ENCODE measurements at places on chromosomes 1 and 21.

- DNase-seq: no peak
These were observed 2.5 kb upstream of the AQP10 start for GRCh38 chr1:154318386-154318785.

DNA sequence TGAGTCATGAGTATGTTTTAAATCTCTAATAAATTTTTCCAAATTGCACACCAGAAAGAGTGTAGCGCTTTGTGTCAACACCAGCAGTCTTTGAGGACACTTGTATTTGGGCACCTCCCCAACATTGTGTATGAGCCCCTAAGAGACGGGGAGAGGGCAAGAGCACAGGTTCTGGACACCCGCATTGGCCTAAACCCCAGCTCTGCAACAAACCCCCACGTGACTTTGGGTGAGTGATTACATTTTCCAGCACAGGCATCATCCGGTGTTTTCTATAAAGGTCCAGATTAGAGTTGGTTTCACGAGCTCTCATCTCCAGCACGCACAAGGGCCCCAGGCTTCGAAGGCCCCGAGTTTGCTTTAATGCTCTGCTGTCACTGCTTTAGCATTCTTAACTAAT lies 66.3 kb upstream of the SLC45A1 start:
- DNase-seq: no peak

DNA sequence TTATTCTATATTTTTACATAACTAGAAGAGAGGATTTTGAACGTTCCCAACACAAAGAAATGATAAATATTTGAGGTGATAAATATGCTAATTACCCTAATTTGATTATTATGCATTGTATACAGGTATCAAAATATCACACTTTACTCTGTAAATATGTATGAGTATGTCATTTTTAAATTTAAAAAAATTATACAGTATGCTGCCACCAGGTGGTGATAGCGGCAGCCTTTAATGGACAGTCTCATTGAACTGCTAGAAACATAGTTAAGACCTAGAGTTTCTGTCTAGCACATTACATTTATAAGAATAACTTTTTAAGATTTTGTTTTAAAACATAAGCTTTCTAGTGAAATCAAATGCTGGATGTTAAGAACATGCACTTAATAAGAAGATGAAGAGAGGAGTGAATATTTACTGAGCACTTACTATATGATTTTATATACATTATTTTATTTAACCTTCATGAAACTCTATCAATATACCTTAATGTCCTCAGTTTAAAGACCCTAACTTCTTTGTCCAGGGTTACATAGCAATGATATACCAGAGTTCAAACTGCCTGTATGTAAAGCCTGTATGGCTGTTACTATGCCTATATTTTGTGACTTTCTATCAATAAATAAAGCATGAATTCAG lies 207.1 kb downstream of the NUF2 start:
- DNase-seq: peak; percentile 19

DNA sequence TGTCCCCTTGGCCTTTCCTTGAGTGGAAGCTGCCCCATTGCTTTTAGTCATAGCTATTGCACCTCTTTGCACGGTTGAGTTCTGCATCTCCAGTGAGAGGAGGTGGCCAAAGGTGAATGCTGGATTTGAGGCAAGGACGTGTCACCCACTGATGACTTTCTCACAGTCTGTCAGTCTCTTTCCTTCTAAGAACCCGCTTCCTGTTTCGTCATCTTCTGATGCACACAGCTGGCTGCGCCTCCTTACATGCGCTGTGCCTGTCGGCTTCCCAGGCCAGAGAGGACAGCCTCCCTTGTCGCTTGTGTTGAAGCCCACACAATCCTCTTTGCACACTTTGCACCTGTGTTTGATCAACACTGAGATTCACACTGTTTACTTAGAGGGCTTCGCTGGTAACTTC lies 41.8 kb upstream of the PWP2 start:
- no peak for DNase-seq

DNA sequence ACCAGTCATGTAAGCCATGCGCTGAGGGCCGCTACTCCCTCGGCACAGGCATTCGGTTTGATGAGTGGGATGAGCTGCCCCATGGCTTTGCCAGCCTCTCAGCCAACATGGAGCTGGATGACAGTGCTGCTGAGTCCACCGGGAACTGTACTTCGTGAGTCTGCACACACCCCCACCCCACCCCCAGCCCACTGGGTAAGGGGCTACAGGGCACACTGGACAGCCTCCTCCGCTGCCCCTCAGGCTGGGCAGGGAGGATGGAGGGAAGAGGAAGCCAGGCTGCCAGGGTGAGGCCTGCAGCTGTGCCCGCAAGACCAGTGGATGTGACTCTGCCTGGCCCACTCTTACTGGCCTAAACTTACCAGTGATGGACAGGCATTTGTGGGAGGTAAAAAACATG lies 49.2 kb upstream of the SARS1 start:
- DNase-seq: no peak

GRCh38 chr1:221961532-221962292 lies 219.8 kb upstream of the DUSP10 start:
- DNase-seq: peak; percentile 92

- DNase-seq: no peak
These were observed 1.2 kb upstream of the LUZP1 start for GRCh38 chr1:23169727-23170335.

- peak; percentile 64 for DNase-seq
These were observed 4.3 kb downstream of the RUSC1 start for GRCh38 chr1:155324717-155325602.

- no peak for DNase-seq
These were observed 77.4 kb downstream of the FOXD2 start for GRCh38 chr1:47515164-47515789.

GRCh38 chr1:221309723-221310122 lies 430.5 kb downstream of the HLX start:
- no peak for DNase-seq

- DNase-seq: no peak
These were observed 1.9 kb downstream of the SORT1 start for GRCh38 chr1:109395602-109396512.

DNA sequence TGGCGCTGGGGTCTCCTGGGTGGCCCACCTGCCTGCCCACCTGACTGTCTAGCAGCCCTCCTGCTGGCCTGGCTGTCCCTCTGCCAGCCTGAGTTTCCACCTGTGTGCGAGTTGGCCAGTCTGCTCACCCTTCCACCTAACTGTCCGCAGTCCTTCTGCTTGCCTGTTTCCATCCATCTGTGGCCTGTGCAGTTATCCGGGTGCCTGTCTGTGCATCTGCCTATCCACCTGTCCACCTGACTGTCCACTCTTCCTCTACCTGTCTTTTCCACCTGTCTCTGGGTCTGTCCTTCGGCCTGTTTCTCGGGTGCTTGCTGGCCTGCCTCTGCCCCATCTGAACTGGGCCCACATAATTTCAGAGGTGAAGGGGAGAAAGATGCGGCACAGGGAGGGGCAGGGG lies 1.9 kb downstream of the KCNQ4 start:
- DNase-seq: no peak

DNA sequence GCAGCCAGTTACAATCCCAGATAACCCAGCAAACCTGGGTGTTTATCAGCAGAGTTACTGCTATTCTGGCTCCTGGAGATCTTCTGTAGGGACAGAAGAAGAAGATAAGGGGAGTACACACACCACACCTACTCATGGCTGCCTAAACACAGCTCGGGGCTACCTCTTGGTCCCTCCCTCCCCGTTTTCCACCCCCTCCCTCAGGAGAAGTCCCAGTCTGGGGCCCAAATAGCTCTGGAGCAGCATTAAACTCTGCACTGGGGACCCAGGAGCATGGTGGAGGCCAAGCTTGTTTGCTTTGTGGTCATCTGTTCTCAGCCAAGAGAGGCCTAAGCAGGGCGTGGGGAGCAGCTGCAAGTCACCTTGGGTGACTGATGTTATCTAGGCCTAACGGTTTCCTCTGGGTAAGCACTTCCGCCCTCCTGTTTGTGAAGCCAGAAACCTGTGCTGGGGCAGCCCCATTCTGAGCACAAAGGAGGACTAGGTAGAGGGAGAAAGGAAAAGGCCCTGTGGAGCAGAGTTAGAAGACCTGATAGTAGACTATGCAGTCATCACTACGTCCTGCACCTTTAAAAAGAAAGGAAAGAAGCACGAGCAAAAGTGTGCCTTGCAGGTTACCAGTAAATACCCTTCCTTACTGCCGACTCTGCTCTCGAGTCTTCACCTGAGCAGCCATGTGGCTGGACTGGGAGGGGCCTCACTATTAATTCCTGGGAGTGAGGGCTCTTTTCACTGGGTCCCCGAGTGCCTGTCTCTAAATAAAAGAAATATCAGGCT lies 2.0 kb upstream of the RCSD1 start:
- peak; percentile 58 for DNase-seq

GRCh38 chr1:219824338-219824737 lies 104.0 kb downstream of the SLC30A10 start:
- no peak for DNase-seq

DNA sequence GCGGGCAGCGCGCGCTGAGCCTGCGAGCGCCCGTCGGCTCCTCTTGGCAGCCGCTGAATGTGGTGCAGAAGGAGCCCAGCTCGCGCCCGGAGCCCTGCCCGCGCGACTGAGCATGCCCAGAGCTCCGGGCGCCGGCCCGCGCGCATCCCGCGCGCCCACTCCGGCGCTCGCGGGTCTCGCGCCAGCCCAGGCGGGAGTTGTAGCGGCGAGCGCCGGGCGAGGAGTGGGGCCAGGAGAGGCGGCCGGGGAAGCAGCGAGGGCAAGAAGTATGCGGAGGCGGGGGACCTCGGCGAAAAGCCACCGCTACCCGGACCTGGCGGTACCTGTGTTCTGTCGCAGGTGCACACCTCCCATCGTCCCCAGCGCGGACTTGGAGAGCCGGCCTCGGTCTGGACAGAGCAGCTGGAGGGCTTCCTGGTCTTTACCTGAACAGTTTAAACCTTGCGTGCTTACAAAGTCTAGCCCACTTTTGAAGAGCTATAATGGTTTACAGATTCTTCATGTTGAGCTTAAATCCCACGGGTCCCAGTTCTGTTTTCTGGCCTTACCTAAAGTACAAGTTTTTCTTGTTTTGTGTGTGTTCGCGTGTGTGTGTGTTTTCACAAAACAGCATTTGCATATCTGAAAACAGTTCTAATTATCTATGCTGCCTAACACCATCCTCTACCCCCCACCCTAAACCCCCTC lies at the start of gene DDAH1:
Gene DDAH1, minus strand, starts transcription at position 61 of the 687 bp plus-strand sequence. CDS start 114 bp downstream, outside the sequence.
- DNase-seq: peak; percentile 43

DNA sequence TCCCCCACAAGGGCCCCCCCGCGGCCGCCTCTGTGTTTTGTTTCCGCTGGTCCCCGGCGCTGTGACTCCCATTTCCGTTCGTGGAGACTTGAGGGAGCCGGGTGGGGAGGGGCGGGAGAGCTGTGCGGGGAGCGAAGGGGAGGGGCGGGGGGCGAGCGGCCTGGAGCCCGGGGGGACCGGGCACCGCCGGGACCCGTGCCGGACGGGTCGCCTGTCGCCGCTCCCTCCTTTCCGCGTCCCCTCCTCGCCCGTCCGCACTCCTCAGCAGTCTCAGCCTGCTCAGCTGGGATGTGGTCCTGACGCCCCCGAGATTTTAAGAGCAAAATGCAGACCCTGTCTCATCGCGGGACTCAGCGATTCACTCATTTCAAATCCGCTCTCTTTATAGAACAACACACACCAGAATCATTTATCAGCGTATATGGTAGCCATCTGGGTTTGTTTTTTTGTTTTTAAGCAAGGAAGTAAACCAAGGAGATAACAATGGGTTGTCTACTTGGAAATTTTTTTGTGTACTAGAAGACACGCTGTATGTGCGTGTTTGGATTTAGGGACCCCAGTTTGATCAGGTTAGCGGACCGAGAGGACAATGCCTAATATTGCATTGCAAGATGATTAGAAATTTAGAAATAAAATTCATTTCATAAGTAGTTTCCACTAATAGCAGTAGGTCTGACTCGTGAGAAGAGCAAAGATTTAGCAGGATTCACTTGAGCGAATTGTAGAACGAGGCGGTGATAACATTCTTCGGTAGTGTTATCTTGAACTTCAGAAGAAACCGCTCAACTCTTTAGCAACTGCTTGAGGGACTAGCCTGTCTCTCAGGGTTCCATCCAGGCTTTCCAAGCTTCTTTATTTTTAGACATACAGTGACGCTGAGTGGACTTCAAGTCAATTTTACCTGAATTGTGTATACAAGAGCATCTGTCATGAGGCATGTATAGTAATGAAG lies 1.1 kb downstream of the GABPA start:
- DNase-seq: peak; percentile 60

GRCh38 chr1:204085876-204086275 lies 13.0 kb downstream of the SOX13 start:
- no peak for DNase-seq

GRCh38 chr1:4137621-4138415 lies 237.7 kb upstream of the C1orf174 start:
- DNase-seq: no peak

DNA sequence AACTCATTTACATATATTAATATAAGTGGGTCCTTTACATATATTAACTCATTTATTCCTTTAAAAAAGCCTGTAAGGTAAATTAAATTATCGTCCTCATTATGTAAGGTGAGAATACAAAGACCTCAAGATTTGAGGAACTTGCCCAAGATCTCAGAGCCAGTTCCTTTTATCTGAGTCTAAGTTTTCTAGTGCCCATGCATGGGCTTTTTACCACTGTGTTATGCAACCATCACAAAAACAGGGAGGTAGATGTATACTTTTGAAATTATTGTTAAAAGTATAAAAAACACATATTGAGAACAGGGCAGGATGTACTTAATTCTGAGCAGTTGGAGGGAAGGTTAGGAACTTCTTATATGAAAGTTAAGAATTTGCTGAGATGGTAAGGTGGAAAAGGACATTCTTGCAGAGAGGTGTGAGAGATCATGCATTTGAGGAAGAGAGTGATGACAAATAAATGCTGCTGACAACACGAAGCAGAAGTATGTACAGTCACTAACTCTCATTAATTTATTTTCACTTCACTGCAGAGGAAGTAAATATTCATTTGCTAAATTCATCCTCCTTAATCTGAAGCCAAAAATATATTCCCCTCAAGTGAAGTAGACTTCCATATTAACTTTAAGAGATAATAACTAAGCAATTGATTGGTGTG lies 28.9 kb upstream of the LYPLAL1 start:
- DNase-seq: no peak

GRCh38 chr1:76961181-76961819 lies 94.0 kb downstream of the ST6GALNAC5 start:
- no peak for DNase-seq

GRCh38 chr1:170881268-170882265 lies 53.8 kb upstream of the MROH9 start:
- DNase-seq: no peak

GRCh38 chr21:14526199-14526598 lies 19.9 kb downstream of the SAMSN1 start:
- DNase-seq: no peak

DNA sequence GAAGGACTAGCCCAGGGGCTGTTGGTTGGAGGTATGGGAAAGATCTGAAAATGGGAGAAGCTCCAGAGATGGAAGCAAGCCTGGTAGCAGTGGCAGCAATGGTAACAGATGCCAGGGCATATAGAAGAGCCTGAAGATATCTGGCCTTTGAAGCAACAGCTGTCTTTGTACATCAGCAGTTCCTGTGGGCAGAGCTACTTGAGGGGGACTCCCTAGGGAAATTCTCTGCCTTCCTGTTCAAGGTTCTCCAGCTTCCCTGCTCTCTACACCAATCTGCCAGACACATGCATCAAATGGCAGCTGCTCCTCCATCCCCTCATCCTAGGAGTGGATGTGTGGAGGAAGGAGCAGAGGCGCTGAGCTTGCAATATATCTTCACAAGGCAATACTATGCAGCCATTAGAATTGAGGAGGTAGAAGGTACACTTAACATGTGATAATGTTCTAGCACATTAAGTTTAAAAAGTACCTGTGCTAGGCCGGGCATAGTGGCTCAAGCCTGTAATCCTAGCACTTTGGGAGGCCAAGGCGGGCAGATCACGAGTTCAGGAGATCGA lies 2.2 kb downstream of the TMEM35B start:
- no peak for DNase-seq

All from RCC 7860 (cell line).